ENCODE measurements at places on chromosomes 3 and 15.

- peak; percentile 21 for DNase-seq
Measured at GRCh38 chr3:126117786-126118185, 33.9 kb upstream of the SLC41A3 start.

- DNase-seq, result no peak
Measured at GRCh38 chr15:74696398-74696729, 540 bp upstream of the EDC3 start.

DNA sequence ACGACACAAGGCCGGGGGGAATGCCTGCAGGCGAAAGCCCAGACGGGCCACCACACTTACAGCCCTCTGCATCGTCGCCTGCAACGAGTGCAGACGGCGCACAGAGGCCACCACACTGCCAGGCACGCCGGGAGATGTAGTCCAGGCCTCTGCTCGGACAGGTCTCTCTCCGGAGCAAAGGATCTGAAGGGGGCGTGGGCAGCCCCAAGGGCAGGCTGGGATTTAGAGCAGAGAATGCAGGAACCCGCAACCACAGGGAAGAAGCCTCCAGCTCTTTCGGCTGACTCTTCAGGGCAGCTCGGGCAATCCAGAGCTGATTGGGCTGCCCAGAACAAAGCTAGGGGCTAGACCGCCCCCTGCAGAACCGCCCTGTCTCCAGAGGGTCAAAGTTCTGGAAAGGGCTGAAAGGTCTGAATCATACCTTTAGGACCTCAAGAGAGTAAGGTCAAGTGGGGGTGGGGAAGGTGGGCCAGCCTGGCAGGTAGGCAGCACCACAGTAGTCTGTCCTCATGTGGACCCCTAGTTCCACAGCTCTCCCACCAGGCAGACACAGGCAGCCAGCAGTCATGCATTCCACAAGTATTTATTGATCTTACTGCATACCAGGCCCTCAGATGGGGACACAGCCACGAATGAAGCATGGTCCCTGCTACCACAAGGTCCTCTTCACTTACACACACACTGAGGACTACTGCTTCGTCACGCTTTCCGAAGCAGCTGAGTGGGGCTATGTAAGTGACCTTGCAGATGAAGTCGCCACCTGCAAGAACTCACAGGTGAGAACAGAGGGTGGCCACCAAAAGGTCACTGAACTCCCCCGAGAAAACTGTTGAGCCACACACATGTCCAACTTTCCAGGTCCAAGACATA, at the start of gene AMT:
Gene AMT (minus strand): TSS at position 95 of the 870 bp plus-strand sequence. CDS start 23 bp downstream, at position 72.
- peak; percentile 81 for DNase-seq

GRCh38 chr3:67534594-67534993, 119.8 kb downstream of the SUCLG2 start:
- no peak for DNase-seq

DNA sequence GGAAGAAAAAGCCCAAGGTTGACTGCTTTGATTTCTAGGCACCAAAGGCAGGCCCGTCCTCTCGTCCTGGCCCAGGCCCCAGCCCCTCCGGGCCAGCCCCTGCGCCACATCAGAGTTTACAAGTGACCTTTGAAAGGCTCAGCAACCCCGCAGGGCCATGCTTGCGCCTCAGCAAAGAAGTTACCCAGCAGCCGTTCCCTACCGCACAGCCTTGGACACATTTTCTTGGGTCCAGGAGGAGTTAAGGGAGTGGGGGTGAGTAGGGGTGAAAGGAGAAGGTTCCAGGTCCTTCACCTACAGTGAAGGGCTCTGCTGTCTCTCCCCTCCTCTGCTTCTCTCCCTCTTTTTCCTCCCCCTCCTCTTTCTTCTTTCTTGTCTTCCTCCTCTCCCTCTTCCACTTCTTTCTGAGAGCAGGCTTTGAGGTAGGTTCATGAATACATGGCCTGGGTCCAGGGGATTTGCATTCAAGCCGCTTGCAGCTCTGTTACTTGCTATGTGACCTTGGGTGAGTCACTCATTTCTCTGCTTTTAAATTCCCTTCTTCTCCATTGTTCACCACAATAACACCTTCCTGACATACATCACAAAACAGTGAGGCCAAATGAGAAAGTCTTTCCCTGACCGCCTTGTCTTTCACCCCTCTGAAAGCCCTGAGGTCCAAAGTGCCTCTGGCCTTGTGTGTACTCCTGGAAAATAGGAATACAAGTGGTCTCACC, 223.3 kb upstream of the TPRG1 start:
- no peak for DNase-seq

Measured in aorta (tissue), 5 donors.